ENCODE measurements at places on chromosomes 5 and 9. TPM values are rescaled to one million over a fixed set of nuclear protein-coding genes. Genes with fewer than 3 reads are reported as not detected.

GRCh38 chr9:94160594-94161501, 76.6 kb downstream of the PTPDC1 start:
- DNase-seq: no peak

DNA sequence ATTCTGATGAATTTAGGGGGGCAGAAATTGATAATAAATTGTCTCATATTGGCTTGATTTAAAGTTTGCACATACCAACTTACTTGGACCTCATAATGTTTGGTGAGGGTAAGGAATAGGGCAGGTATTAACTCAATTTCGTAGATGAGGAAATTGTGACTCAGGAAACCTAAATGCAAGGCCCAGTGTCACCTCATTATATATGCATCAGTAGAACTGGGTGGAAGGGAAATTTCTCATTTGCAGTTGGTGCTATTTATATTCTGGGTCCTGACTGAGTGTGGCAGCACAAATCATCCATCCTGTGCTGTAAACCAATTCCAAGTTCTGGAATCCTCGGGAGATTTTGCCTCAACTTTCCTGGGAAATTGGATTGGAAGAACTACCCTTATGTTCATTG, 103.0 kb downstream of the SPATA31D1 start:
- no peak for DNase-seq

DNA sequence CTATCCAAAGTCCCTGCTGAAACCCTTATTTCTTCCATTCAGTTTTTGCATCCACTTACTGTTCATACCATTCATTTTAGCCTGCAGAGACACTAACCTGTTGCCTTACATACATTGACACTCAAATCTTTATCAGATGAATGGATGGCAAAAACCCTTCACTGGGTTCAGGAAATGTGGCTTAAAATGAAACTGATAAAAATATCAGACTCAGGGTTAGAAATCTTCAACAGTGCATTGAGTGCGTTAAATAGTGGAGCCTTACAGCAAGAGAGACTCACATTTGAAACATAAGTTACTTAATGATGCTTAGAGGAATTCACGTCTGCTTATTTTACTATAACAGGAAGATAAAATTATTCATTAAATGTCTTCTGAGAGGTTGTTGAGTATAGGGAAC, 28.0 kb upstream of the BNC2 start:
- no peak for DNase-seq

GRCh38 chr5:78640662-78641474, 7.7 kb downstream of the LHFPL2 start:
- peak; percentile 35 for DNase-seq

- no peak for DNase-seq
These were observed 469.5 kb downstream of the MAN2A1 start for GRCh38 chr5:110159202-110159601.

DNA sequence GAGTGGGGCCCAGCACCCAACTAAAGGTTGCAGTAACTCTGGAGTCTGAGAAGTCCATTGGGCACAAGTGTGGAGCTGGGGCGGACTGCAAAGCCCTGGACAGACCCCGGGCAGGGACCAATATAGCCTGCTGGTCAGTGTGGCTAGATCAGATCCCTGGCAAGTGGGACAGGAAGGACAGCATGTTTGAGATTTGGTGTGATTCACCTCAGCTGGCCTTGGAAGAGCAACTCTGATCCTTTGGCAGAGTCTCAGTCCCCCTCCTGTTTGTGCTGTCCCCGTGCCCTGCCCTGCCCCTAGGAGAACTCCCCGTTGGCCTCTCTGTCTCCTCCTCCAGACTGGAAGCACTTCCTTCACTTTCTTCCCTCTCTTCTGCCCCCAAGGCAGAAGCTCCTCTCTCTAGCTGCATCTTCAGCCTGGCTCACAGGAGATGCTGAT, 255.3 kb downstream of the FSTL4 start:
- DNase-seq: no peak

DNA sequence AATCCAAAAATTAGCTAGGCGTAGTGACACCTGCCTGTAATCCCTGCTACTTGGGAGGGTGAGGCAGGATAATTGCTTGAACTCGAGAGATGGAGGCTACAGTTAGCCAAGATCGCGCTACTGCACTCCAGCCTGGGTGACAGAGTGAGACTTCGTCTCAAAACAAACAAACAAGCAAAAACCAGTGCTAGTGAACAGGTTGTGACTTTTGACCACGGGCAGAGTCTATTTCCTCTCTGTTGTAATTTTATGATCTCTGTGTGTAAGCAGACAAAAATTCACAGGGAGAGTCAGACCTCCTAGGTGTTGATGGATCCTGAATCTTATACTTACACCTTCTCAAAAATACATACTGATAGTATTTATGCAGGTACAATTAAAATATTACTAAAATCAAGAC, 65.8 kb downstream of the SPEF2 start:
- DNase-seq: no peak

DNA sequence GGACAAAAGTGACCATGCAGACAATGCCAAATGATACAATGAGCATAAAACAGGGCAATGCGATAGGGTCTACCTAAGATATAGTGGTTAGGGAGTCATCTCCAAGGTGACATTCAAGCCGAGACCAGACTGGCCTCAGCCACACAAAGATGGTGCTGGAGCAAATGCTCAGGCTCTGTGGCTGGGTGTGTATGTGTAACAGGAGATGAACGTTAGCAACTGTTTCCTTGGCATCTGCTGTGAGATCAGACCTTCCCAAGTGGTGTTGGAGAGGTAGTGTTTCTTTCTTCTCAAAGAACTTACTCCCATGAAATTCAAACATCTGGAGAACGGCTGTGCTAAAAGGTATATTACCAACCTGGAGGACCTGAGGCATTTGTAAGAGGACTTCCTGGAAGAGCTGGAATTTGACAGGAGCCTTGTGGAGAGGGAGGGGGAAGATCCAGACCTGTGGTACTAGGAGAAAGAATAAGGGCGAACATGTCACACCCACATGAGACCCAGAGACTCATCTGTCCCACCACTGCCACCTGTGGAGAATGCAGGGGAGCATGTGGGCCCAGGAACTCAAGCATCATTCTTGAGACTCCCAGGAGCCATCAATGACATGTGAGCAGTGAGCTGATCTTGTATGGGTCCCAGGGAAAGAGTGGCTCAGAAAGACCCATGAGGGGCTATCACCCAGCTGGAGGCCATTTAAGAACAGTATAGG, 21.4 kb upstream of the ANXA6 start:
- no peak for DNase-seq

DNA sequence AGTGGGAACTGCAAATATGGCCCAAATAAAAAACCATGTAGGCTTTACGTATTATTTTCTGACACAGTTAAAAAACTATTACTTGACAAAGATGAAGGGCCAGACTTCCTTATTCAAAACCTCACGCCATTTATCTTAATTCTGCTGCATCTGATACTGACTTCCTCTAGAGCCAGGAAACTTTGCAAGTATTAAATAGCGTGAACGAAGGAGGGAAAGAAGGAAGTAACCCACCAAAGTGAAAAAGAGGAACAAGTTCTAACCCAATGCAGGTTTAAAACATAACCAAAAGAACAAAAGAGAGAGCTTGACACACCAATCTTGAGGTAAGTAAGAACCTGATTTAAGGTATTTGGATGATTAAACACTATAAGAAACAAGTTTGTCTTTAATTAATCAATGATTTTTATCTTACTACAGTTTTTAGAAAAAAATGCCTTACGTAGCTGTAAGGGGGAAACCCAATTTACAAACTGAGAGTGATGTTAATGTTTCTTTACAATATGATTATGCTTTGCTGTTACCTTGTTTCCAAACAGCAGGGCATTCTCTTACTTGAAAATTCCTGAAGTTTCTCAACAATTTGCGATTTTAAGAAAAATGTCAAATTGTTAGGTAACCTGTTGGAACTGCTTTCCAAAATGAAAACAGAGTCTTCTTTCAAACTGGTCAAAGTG, at the start of gene GAPT:
Gene GAPT, plus strand, starts transcription at position 220 of the 677 bp plus-strand sequence. CDS start 3,102 bp downstream, outside the sequence.
- no peak for DNase-seq

DNA sequence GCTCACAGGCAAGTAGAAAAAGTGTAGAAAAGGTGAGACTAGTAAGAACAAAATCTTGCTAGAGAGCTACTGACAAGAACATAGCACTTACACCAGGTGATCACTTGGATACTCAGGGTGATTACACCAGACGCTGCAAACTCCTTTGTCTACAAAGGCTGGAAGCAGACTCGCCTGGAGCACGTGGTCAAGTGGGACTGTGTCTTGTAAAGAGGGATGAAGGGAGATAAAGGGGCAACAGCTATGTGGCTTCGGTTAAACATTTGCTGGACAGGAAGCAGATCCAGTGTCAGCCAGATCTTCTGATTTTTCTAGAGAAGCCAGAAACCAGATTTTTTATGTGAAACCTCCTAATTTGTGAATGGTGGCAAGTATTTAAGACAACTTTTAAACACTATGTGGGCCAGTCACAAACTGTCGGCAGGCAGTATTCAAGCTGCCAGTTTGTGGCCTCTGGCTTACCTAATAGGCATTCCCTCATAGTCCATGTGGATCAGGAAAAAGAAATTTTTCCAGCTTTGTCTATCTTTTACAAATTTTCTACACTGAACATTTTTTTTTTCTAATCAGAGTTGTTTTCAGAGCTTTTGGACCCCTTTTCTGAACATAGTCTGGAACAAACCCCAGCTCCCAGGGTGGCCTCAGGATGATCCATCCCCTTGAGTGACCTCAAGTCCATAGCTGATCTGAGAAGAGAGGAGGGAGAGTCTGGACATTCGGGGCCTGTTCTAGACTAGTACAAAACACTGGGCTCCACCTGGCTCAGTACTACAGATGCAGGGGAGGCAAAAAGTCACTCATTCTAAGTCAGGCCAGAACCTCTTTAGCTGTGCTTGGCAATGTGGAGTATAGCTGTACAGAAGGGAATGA, 262.9 kb downstream of the ARRDC3 start:
- no peak for DNase-seq

- DNase-seq: no peak
These were observed 4.8 kb downstream of the OTP start for GRCh38 chr5:77633709-77634108.

- peak; percentile 88 for DNase-seq
These were observed 28.7 kb downstream of the CDKN2A start for GRCh38 chr9:21965401-21965951.

Gene LPCAT1
- total RNA-seq: 33.8 TPM

Gene TNC
- 1.8 TPM for total RNA-seq

Gene TXNDC8
- not detected for total RNA-seq

Gene AFAP1L1
- 264 TPM for total RNA-seq

Gene PCDHGC5
- total RNA-seq: 0.56 TPM

Gene FRMD3
- total RNA-seq: 6.1 TPM

Gene IFNK
- not detected for total RNA-seq

Gene PCDHGB4
- 14.5 TPM for total RNA-seq
